Stimulated activated CD4-positive, alpha-beta T cell treated with anti-CD3 and anti-CD28 coated beads, TNF-alpha, amount 100 ng/mL, for 48 hours (primary cell): ENCODE measurements at places on chromosomes 12 and 14.

DNA sequence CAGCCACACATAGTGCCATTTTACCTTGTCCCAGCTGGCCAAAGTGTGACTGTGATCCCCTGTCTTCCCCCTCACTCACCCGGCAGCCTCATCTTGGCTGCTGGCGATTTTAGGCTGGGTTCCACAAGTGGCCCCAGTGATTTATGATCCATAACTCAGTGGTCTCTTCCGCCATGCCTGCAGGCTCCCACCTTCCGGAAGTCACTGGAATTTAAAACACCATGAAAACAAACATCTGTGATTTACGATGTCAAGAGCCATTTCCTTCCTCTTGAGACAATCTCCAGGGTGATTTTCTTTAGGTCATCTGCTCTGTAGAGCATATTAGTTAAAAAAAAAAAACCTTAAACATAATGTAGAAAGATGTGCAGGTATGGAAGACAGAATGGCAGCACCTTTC is 282.3 kb downstream of the CACNA1C start:
- no peak for DNase-seq

DNA sequence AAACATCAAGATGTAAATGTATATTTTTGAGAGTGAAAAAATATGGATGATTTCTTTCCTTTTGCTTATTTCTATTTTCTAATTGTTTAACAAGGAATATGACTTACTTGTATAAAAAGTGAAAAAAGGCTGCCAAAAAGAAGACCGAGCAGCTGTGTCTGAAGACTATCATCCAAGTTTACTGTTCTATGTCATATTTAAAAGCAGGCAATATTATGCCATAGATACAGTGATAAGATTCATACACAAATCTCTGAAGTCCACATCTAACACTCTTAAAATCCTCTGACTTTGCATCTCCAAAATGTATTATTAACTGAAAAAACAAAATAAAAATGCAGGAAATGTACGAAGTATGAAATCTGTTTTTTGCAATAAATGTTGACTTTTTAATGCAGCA is 109.1 kb downstream of the SEC23A start:
- DNase-seq: no peak

GRCh38 chr12:112590281-112590680 is 171.5 kb downstream of the PTPN11 start:
- DNase-seq: no peak

GRCh38 chr12:18752280-18752920 is 14.5 kb downstream of the CAPZA3 start:
- no peak for DNase-seq

DNA sequence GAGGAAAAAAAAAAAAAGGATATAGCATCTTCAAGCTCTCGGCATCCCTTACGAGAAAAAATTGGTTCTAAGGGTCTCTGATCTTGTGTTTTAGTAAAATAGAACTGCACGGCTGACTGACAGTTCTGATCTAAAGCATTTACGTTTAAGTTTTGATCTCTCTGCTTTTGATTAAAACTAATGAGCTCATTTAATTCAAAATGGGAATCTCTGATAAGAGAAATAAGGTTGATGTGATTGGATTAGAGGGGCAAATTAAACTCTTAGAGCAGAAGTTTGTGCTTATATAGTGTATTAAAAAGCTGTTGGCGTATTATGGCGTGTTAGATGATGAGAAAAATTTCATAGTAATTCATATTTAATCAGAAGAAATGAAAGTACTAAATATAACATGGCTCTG is 217.6 kb downstream of the EGLN3 start:
- no peak for DNase-seq

DNA sequence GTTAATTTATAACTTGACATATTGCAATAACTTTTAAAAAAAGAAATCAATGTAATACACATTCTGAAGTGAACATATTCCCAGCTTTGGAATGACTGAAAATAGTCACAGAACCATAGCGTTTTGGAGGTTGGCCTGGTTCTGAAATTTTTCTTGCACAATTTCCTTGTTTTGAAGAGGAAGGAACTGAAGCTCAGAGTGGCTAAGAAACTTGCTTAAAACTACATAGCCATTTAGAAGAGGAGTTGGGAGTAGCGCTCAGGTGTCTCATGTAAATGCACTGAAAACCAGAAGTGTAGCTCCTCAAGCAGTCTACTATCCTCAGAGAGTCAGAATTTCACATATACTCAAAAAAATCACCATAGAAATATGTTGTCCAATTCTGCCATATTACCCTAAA is 41.2 kb downstream of the SLC38A1 start:
- DNase-seq: no peak

DNA sequence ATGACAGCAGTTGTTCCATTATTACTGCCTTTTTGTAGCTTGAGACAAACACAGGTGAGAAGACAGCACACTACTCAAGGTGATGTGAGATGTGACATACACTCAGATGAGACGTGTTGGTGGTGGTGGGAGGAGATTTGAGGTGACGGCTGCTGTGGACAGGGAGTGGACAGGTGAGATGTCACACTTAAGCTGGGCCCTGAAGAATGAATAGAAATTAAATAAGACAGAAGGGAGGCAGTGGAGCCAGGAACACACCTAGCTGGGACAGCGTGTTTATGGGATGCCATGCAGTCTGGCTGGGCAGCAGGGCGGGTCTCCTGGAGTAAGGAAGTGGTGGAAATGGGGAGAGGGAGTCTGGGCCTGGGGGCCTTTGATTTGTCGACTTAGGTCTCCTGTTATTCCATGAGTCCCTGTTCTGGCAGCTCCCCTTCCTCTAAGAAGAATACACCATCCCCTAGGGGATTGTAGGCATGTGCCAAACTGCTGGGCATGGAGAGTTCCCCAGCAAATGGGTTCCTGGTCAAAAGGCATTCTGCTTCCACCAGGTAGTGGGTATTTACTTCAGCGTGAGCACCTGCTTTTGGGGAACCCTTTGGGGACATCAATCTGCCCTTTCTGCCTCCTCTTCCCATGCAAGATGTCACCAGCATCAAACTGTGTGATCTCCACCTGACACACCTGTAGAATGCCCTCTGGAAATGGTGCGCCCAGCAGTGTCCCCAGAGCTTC is 71.2 kb upstream of the ESRRB start:
- DNase-seq: no peak

- no peak for DNase-seq
Observed at GRCh38 chr14:42715316-42715715, 1108.6 kb downstream of the LRFN5 start.

- no peak for DNase-seq
Observed at GRCh38 chr14:51277753-51278415, 37.8 kb downstream of the TMX1 start.

DNA sequence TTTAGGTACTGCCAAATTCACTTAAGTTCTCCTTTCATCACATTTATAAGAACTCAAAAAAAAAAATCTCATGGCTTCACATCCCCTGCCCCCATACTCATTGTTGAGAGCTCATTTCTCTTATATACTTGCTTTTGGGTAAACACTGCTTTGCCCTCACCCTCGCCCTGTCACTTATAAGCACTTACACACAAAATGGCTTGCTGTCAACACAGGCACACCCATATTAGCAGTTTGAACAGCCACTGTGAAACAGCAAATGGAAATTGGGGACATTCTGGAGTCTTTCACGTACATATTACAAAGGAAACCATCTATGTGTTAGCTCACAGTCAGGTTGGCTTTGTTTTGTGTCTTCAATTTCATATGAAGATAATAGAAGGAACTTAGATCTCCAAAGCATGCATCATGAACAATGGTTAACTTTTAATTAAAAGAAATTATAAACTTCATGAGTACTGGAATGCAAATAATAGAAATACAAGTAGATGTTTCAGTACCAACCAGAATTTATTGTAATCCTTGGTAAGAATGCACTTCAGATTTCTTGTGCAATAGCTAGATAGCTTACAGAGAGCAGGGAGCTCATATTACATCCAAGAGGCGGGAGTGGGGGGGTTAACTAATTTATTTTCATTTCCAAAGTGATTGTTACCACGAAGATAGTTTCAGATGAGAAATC is 272.2 kb downstream of the ALG10B start:
- DNase-seq: no peak

GRCh38 chr12:127711108-127711507 is 555.9 kb upstream of the TMEM132C start:
- no peak for DNase-seq

DNA sequence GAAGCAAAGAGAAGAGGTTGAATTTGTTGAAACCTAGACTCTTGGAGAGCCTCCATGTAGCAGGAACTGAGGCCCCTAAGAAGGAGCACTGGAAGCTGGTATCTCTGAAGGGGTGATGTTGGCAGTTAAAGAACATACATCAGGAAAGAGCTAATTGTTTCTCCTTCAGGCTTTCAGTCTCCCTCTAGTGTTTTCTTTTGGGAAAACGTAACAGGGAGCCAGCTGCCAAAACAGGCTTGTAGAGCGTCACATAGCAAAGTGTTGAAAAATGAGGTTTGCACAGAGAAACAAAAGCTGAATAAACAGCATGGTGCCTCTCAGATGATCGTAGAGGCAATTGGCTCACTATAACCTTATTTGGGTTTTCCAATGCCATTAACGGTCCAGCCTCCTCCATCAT is 46.9 kb upstream of the CAND1 start:
- no peak for DNase-seq

DNA sequence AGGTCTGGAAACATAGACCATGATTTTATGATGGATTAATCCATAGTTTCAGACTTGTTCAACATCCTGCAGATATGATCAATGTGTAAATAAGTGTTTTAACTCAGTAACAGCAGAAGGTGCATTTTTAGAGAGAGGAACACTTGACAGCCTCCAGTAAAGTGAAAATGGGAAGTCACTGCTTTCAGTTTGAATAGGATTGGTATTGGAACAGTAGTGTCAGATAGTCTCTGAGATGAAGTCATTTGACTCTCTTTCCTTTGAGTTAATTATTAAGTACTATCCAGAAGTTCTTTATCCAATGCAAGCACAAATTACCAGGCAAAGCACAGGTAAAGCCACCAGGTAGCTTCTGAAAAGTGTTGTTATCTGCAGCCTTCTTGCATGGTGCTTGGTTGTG is 14.5 kb upstream of the NAV3 start:
- no peak for DNase-seq

DNA sequence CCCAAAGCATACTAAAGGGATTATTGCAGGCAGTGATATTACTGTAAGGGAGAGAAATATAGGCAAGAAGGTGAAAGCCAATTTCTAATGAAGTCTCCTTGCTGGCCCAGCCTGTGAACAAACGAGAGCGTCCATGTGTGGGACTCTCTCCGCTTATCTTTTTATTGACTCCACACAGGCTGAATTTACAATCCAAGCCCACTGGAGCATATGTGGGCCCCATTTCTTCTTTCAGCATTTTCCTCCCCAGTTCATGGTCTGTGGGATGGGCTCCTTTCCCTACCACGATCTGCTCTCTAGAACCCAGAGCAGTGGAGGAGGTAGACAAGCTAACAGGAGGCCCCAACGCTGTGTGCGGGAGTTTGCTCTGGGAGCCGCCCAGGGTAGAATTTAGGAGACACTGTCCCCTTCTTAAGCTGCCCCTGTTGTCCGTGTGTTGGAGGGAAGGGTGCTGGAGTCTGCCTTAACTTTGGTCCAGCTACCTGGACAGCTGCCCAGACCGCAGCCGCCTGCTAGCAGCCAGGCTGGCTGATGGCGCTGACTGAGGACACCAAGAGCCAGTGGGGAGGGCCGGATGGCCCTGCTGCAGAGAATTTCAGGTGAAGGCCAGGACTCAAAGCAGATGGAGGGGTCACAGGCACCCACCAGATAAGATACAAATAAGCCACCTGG is 3.2 kb upstream of the HOXC11 start:
- no peak for DNase-seq

DNA sequence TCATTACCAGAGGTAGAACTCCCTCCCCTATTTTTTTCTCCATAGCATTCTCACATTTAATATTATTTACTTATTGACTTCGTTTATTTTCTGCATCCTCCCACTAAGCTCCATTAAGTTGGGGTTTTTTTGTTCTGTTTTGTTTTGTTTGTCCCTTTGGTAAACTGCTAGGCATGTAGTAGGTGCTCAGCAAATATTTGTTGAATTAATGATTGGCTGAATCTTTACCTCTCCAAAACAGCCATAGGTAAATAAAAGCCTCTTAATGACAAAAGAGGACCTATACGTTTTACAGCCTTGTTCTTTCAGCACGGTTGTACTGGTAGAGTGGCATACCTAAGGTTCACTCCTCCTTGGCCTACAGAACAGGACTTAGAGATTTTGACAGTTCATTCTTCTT is 52.0 kb downstream of the PRORP start:
- no peak for DNase-seq

- no peak for DNase-seq
Observed at GRCh38 chr14:101357038-101357437, 204.3 kb upstream of the DIO3 start.

DNA sequence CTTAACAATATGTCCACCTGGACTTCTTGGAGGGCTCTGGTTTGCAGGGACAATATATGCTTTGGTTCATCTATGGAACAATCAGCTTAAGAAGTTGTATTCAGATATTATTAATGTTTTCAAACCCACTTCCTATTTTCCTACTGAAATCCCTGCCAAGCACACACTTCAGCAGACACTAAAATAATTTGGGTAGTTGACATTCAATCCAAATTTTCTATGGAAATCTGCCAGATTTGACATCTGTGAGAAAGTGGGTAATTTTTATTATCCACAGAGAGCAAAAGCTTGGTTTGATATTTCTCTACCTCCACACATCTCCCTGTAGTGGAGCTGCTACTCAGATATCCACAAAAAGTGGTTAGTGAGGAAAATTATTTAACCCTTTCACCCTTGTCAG is 378.8 kb upstream of the SOX5 start:
- DNase-seq: no peak

DNA sequence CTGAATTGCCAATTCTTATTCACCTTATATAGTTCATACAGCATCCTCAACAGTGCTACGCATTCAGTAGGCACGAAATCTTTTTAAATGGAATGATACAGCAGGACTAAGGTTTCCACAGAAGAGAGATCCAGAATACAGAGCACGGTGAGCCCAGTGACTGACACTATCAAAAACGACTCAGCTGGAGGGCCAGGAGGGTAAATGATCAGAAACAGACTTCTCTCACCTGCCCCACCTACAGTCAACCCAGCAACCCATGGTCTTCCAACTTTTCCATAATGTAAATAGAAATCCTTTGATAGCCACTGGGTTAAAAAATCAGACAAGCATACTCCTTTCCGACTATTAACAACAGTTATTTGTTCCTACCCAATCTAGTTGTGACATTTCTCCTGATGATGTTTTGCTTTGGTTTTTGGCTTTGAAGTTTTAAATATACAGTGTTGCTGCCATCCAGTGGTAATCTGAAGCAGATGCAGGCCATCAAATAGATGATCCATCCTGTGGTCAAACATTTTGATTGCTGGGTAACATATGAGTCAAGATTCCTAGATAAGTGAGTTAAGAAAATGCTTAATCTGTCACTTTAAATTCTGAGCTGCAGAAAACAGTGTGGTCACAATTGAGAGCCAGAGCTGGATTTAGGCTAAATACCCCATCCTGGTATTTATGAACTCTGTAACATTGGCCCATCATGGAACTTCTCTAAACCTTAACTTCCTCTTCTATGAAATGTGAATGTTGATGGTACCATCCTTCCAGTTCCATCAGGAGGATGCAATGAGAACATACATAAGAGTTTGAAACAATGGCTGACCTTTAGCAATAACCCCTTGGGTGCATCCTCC is 42.0 kb downstream of the GPHB5 start:
- DNase-seq: no peak
